ENCODE measurements at places on chromosomes 11 and 22.

GRCh38 chr11:16412525-16413172, 56.3 kb upstream of the SOX6 start:
- no peak for DNase-seq

DNA sequence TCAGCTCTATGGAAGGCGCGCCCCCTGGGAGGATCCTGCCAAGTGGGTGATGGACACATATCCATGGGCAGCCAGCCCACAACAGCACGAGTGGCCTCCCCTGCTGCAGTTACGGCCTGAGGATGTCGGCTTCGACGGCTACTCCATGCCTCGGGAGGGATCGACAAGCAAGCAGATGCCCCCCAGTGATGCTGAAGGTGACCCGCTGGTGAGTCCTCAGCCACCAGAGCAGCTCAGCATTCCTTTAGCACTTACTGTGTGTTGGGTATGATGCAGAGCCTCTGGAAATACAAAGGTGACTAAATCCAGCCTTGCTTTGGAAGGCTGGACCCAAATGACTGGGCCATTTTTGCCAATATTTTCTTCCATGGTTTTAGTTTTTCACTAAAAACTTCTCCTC, 45.7 kb downstream of the DBX1 start:
- DNase-seq: no peak

DNA sequence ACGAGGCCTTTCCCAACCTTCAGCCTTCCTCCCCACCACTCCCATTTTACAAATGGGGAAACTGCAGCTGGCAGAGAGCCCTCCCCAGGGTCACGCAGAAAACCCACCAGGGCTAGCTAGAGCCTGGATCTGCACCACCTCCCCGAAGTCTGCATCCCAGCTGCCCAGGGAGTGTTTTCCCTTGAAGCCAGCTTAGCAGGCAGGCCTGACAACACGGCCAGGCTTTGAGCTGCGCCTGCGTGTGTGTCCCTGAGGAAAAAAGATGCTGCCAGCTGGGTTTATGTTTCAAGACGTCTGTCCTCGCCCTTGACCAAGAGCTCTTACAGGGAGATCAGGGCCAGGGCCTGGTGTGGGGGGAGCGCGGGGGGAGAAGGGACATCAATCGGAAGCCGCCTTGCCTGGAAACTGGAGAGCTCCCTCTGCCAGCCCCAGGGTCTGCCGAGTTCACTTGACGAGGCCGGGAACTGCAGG, 20.3 kb downstream of the WNT11 start:
- no peak for DNase-seq

- DNase-seq: no peak
These were observed 17.6 kb downstream of the ALKBH8 start for GRCh38 chr11:107547961-107548360.

DNA sequence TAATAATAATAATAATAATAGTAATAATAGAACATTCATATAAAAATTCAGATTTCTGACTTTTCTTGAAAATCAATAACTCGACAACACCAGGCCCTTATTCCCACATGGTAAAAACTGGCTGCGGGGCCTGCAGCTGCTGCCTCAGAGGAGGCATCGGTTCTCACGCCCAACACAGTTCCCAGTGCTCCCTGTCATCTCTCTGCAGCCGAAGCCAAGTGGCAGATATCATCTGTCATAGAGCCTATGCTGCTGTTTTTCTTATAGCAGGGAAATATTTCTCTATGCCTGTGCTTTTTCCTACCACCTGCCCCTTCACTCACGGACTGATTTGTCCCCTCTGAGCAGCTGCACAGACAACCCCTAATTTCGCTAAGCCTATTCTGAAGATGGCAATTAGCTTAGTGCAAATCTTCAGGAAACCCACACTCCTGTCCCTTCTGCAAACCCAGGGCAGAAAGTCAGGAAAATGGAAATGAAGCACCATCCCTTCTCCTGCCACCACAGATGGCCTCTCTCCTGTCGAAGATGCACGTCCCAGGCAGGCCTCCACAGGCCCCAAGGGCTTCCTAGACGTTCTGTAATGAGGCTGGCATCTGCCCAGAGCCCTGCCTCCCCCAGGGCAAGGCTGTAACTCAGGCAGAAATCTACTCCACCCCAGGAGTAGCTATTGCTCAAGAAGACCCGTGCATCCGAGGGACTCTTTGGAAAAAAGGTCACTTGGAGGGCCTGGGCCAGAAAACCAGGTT, 66.7 kb downstream of the SYN3 start:
- DNase-seq: no peak

GRCh38 chr22:50008151-50009040, 4.2 kb downstream of the IL17REL start:
- no peak for DNase-seq

DNA sequence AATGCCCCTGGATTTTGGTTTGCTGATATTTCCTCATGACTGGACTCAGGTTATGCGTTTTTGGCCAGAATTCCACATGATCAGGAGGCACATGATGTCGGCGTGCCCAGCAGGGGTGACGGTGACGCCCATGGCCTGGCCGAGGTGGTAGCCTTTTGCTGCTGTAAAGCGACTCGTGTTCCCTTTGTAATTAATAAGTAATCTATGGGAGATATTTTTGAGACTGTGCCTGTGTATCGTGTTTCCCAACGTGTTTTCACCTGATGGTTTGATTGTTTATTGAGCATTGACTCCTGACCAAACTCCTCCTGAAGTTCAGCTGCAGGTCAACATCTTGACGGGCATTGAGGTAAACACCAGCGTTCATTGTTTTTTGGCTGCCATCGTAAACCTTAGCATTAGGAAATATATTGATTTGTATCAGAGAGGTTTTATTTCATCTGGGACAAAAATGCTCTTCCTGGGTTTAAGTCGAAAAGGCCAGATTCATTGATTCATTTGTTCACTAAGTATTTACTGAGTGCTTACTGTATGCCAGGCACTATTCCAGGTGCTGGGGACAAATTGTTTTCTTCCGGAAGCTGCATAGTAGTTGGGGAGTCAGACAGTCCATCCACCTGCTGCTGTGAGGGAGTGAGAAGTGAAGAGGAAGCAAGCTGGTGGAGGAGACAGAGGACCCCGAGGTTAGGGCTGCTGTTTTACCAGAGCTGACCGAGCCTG, 23.6 kb downstream of the DCPS start:
- no peak for DNase-seq

GRCh38 chr22:26718905-26719304, 61.5 kb downstream of the MIAT start:
- no peak for DNase-seq

- DNase-seq: no peak
These were observed 34.8 kb upstream of the SOX10 start for GRCh38 chr22:38018938-38019827.

- no peak for DNase-seq
These were observed 25.8 kb downstream of the DDIAS start for GRCh38 chr11:82927264-82927880.

- DNase-seq: no peak
These were observed 1.7 kb upstream of the DIXDC1 start for GRCh38 chr11:111935317-111936039.

- no peak for DNase-seq
These were observed 191.7 kb downstream of the KIRREL3 start for GRCh38 chr11:126808836-126809235.

GRCh38 chr11:111408789-111409727, 30.0 kb upstream of the POU2AF1 start:
- no peak for DNase-seq

DNA sequence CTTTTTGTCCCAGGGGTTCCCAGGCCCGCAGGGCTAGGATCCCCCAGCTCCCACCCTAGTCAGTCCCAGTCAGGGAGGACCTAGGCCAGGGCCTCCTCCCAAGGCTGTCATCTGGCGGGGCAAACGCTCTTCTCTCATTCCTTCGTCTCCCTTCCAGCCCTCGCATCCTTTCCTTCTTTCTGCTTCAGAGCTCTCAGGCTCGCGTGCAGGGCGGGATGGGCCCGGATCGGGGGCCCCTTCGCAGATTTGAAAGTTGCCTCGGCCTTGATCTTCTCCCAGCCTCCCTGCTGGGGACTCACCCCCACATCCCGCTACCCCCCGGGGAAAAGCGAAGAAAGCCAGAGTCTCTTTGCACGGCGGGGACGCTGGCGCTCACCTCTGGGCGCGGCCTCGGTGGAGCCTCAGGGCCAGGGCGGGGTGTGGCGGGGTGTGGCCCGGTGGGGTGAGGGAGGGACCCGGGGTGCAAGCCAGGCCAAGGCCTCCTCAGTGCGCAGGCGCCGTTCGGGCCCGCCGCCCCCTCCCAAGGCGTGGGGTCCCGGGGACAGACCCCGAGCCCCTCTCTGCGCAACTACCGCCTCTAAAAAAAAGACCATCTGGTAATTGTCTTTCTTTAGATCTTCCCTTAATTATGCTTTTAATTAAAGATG, 14.8 kb upstream of the PAX6 start:
- DNase-seq: no peak

DNA sequence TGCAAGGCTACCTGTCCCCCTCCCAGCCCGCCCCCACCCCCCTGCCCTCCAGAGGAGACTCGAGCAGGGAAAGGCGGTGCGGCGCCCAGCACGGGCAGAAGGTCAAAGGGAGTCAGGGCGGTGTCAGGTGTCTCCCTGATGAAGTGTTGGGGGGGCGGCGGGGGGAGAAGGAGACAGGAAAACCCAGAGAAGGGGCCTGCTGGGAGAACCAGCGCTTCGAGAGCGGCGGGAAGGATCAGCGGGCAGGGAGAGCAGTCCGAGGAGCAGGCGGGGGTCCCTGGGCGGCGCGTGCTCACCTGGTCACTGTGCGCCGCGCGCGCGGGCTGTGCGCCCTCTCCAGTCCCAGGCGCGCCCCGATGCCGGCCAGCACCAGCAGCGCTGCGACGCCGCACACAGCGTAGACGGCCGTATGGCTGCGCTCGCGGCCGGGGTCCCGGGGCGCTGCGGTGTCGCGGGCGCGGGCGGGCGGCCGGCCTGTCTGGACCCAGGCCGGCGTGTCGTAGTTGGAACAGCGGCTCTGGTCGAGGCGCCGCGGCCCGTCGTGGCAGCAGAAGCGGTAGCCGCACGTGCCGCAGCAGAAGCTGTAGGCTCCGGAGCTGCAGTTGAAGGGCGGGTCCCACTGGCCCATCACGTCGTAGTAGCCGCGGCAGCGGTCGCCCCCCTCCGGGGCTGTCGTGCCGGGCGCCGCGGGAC, 886 bp downstream of the SHISA8 start:
- DNase-seq: no peak

DNA sequence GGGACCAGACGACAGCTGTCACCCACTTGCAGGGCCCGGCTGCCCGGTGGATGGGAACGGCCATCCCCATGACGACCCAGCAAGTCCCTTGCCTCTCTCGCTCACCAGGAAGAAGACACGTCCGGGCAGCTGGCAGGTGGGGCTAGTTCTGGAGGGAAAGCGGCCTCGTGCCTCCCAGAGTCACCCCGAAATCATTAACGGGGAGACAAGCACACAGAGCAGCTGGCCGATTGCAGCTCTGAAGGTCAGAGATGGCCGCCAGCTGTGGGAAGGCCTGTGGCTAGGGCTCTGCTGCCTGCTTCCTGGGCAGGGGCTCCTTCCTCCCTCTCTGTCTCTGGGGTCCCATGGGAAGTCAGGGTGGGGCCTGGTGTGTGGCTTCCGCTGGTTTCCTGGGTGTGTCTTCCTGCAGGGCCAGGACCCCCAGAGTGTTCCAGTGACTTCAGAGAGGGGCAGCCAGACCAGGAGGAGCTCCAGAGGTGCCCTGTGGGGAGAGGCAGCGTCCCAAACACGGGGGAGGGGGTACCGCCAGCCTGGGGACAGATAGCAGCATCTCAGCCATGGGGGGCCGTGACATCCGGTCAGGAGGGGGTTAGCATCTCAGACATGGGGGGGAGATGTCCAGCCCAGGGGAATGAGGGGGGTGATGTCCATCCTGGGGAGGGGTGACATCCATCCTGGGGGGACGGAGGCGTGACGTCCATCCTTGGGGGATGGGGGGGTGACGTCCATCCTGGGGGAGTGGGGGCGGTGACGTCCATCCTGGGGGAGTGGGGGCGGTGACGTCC, 114.9 kb downstream of the KCNQ1 start:
- DNase-seq: no peak

DNA sequence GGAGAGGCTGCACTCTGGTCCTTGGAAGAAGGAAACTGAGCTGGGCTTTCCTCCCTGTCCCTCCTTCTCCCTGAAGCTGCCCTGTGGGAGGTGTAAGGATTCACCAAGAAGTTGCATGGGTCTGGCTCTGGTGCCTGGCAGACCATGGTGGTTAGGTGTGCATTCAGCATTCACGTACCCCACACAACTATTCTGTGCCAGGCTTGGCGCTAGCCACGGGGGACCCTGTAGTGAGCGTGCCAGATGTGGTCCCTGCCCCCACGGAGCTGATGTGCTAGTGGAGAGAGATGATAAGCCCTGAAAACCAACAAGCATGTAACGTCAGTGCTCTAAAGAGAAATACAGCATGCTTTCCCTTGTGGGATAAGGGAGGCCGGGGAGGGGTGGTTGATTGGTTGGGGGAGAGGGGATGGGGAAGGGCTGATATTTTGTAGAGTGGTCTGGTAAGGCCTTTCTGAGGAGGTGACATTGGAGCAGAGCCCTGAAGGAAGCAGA, 48.9 kb downstream of the CD82 start:
- DNase-seq: no peak

DNA sequence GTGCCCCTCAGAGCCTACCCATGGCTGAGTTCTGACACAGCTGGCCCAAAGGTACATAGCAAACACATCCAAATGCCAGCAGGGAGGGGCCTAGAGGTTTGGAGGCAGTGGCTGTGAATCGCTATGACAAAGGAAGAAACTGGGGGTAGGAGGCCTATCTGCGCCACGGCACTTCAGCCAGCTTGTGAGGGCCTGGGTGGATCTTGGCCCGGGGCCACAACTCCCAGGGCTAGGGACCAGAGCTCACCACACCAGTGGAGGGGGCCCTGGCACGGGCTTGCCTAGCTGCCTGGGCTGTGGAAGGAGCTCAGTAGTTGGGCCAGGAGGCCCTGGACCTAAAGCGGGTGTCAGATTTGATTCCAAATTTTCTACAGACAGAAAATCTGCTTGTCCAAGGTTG, 9.4 kb upstream of the NAP1L4 start:
- no peak for DNase-seq

GRCh38 chr11:7596975-7597391, 76.3 kb downstream of the CYB5R2 start:
- no peak for DNase-seq

DNA sequence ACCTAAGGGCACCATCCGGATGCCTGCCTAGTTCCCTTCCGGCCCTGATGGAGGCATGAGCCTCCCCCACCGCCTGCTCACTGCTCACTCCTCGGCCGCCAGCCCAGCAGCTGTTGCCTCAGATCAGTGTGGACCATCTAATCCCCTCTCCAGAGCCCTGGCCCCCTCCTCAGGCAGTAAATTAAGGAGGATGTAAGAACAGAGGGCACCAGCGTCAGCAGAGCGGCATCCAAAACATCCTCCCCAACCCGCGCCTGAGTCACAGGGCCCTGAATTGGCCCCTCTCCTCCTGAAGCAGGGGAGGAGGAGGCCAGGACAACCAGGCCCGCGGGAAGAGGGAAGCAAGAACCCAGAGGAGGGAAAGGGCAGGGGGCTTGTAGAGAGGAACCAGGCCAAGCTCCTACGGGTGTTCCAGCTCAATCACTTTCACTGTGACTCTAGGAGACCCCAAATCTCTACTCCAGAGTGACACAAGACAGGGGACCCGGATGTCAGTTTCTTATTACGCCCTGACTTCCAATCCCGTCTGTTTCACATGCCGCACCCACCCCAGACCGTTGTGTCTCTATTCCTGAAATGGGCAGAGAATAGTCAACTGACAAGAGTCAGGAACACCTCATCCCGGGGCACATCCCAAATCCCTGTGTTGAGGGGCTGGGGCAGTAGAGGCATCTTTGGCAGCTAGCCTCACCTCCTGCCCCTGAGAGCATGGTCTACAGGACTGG, 31.3 kb upstream of the MYOD1 start:
- no peak for DNase-seq

Data from stimulated activated CD8-positive, alpha-beta memory T cell treated with anti-CD3 and anti-CD28 coated beads, Interleukin-15, amount 100 ng/mL, for 1 hour (primary cell).